NCI-H187 treated with DMSO at 0.1 percent for 48 hours (cell line): ENCODE measurements at places on chromosomes 11 and 22.

DNA sequence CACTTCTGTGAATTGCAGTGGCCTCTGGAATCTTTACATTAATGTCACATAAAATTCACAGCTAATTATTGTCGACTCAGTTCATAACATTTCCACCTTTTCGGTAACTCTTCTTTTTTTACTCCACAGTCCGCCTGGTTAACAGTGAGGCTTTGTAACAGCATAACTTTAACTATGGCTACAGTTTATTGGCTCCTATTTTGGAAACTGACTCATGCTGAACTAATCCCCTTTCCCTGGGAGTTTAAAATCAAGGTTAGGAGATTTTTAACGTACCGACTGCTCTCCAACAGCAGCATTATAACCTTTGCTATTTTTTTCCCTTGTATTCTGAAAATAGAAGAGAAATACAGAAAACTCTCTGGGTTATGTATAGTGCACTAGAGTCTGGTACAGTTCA lies 3.2 kb upstream of the POGLUT3 start:
- DNase-seq: no peak

DNA sequence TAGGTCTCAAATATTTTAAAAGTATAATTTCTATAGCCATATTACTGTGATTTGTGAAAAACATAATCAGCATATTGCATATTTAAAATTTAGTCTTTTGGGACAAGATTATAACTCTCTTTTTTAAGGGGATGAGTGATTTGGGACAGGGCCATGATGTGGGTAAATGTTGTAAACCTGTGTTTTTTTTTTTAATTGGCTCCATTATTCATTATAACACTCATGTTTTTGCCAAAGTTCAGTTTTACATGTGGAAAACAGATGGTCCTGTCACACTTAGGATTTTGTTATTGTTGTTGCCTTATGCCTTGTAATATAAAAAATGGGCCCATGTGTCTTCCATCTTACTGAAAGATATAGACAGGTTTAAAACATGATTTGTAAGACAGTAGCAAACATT lies 1413.5 kb upstream of the RAG2 start:
- no peak for DNase-seq

GRCh38 chr22:30861688-30862552 lies 106.7 kb downstream of the MORC2 start:
- no peak for DNase-seq

- no peak for DNase-seq
Observed at GRCh38 chr11:34475656-34476055, 36.9 kb downstream of the CAT start.

DNA sequence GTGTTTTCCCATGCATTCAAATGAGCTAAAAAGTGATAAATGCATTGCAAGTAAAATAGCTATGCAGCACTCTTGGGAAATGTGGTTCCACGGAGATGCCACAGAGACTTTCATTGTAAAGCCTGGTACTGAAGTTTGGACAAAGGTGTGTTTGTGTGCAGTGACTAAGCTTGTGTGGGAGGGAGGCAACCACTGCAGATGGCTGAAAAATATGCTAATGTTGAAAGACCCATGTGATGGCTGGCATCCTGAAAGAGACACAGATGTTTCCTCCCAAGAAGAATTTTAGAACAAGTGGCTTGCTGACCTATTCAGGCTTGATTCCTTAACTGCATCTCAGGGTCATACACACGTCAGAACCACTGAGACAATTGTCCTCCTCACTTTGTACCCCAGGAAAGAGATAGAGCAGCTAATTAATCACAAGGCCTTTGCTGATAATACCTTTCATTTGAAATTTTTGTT lies 73.8 kb downstream of the FAM76B start:
- no peak for DNase-seq

DNA sequence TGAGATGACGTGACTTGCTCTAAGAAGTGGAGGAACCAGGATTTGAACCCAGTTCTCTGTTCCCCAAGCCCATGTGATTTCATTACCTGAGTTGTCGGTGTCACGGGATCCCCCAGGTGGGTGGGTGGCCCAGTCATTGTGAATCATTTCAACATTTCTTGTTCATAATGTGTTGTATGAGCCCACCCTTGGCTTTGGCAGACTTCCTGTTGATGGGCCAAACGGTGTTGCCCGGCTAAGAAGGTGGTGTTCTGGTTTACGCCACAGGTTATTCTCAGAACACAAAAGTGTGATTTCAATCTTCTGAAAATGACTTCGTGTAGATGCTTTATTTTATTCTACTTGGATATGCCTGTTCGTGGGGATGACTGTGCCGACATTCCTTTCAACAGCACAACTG lies 21.6 kb upstream of the ST14 start:
- DNase-seq: no peak

GRCh38 chr11:115939104-115939730 lies 435.0 kb upstream of the CADM1 start:
- no peak for DNase-seq

- DNase-seq: no peak
Observed at GRCh38 chr11:129251067-129251466, 58.9 kb upstream of the ARHGAP32 start.

DNA sequence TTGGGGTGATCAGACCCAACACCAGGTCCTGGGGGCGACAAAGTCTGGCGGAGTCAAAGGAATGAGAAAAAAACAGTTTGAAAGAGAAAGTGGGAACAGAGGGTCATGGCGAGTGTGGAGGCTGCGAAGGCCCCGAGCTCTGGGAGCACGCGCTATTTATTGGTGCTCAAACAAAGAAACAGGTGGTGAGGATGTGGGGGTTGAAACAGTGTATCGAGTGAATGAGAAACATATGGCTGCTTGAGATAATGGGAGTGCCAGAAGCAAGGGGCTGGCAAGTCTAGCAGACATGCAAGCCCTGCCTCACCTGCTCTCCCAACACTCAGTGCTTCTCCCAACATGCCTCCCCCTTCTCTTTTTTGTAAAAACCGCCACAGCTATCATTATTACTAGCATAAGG lies 7.8 kb upstream of the DUSP18 start:
- no peak for DNase-seq

- no peak for DNase-seq
Observed at GRCh38 chr22:20238536-20238900, 29.6 kb downstream of the RTN4R start.

DNA sequence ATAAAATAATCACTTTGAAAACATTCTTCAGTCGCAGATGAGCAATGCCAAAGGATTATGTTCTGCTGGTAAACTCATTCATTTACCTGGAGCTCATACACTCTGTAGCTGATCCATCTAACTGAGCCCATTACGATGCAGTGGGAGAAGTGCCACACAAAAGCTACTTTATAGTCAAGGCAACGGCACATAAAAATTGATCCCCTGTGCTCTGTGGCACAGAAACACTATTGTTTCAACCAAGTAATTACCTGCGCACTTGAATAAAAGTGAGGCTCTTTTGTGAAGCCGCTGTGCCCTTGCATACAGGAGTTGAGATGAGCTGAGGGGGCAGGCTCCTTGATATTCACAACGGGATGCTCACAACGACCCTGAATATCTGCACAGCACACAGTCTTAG lies 7.2 kb downstream of the DKK3 start:
- peak; percentile 74 for DNase-seq

GRCh38 chr22:35712672-35713071 lies 5.0 kb upstream of the APOL5 start:
- no peak for DNase-seq

GRCh38 chr11:44604171-44604581 lies 38.7 kb downstream of the CD82 start:
- DNase-seq: no peak

GRCh38 chr11:119388103-119388502 lies 6.6 kb upstream of the USP2 start:
- no peak for DNase-seq

GRCh38 chr11:32701616-32702015 lies 92.8 kb downstream of the CCDC73 start:
- no peak for DNase-seq

GRCh38 chr11:112437096-112437495 lies 176.4 kb upstream of the PLET1 start:
- DNase-seq: no peak

- no peak for DNase-seq
Observed at GRCh38 chr11:6568191-6568918, 35.1 kb downstream of the RRP8 start.

DNA sequence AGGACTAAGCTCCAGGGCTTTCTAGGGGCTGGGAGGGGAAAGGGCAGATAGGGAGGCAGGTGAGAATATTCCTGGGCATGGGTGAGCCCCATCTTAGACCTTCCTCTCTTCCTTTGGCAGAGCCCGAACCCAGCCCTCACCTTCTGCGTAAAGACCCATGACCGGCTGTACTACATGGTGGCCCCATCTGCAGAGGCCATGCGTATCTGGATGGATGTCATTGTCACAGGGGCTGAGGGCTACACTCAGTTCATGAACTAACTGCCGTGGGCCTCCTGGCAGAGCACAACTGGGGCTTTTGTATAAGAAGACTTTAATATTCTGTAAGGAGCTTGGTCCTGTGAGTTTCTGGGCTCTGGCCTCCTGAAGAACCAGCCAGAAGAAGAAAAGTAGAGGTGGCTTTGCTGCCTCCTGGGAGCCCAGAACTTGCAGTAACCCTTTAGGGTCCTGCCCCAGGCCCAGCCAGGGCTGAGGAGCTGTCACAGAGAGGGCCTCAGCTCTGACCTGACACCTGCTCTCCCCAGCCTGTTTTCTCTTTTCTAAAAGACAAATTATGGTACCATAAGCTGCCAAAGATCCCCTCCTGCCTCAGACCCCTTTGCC lies 22.8 kb downstream of the TREH start:
- DNase-seq: no peak

DNA sequence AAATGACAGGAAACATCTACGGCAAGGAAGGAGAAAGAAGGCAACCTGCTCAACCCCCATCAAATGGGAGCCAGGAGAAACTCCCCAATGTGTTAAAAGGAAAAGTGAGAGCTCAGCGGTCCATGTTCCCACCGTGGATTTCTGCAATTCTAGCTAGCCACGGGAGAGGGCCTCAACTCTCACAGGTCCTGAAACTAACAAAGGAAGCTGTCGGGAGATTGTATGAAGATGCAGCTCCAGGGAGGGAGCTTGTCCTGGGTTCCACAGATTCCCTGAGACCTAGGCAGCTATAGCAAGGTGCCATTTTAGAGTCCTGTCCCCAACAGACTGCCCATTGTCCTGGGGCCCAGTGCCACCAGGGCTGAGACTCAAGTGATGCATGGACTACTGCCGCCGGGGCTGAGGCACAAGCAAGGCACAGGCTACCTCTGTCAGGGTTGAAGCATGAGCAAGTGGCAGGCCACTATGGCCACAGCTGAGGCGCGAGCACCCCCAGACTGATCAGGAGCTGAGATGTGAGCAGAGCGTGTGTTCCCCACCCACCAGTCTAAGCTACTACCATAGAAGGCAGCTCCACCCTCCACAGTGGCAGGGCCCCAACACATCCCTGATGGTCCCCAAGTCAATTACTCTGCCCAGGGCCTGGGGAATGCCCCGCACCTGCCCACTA lies 31.3 kb downstream of the RSF1 start:
- no peak for DNase-seq

DNA sequence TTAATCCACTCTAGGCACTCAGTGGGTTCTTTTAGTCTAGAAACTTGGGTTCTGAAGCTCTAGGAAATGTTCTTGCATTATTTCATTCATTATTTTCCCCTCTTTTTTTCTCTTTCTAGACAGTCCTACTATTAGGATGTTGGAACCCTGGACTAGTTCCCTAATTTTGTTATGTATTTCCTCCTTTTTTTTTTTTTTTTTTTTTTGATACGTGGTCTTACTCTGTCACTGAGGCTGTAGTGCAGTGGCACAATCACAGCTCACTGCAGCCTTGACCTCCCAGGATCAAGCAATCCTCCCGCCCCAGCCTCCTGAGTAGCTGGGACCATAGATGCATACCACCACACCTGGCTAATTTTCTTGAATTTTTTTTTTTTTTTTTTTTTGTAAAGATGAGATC lies 9.4 kb downstream of the UPB1 start:
- DNase-seq: no peak

- no peak for DNase-seq
Observed at GRCh38 chr11:113016905-113017304, 55.7 kb downstream of the NCAM1 start.
